Fibroblast of pulmonary artery (primary cell): ENCODE measurements at places on chromosomes 1 and 21.

DNA sequence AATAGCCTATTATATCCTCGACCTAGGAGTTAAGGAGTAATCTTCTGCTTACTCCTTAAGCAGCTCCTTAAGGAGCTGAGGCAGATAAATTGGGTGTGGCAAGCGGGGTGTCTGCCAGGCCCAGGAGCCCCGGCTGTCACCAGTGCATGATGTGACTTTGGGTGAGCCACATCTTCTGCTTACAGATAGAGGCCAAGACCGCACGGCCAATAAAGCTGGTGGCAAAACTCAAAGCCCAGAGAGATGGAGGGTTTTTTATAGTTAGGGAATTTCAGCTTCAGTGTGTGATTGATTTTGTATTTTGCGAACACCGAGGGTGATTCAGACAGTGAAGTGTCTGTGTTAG, 9.8 kb downstream of the MX2 start:
- DNase-seq = no peak

GRCh38 chr1:68782890-68783289, 286.0 kb upstream of the DEPDC1 start:
- no peak for DNase-seq

- DNase-seq = peak; percentile 71
Observed at GRCh38 chr1:219304227-219305226, 130.8 kb downstream of the LYPLAL1 start.

DNA sequence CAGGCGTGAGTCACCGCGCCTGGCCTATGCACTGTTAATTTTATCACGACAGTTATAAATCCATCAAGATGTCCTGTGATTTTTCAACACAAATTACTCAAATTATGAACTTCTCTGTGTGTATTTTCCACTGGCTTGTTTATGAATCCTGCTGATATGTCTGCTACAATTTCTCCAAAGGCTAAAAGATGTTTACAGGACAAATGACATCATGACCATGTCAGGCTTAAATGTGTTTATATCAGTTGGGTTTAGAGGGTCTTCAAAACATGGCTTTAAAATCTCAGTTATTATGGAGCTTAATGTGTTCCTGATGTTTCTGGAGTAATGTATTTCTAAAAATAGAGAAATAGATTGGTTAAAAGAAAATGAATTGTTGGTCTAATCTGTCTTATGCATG, 44.0 kb upstream of the ERG start:
- no peak for DNase-seq

- no peak for DNase-seq
Observed at GRCh38 chr1:154748405-154748775, 121.7 kb downstream of the KCNN3 start.

DNA sequence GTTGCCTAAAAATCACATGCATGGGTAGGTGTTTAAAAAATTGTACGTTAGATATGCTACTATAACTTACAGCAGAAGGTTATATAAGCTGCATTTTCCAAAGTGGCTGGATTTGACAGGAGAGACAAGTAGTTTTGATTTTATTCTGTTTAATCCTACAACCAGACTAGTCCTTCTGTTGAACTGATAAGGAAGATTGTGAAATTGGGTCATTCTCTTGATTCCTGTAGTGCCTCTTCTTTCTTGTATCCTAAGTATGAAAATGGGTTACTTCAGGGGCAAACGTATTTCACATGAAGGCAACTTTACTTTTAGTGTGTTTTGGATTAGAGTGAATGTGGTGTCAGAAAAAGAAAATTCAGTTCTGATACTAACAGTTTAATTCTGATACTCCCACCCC, 19.0 kb downstream of the CDC42 start:
- DNase-seq = no peak

DNA sequence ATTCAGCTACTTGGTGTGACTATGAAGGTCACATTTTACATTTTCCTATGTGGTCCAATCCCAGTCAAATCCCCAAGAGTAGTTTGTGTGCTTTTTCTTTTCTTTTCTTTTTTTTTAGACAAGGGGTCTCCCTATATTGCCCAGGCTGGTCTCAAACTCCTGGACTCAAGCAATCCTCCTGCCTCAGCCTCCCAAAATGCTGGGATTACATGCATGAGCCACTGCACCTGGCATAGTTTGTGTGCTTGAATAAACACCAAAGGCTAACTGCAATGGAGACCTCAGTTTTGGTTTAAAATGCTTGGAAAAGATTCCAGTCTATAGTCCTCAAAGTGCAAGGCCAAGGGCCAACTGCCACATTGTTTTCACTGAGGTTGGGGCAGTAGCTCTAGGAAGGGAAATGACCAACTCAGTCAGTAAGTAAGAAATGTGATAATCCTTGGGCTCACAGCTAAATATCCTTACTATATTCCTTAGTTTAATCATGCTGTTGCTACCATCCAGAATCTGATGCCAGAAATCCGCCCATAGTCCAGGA, 38.6 kb downstream of the EIF2B3 start:
- DNase-seq = peak; percentile 5
